ENCODE measurements at places on chromosomes 13 and 19.

DNA sequence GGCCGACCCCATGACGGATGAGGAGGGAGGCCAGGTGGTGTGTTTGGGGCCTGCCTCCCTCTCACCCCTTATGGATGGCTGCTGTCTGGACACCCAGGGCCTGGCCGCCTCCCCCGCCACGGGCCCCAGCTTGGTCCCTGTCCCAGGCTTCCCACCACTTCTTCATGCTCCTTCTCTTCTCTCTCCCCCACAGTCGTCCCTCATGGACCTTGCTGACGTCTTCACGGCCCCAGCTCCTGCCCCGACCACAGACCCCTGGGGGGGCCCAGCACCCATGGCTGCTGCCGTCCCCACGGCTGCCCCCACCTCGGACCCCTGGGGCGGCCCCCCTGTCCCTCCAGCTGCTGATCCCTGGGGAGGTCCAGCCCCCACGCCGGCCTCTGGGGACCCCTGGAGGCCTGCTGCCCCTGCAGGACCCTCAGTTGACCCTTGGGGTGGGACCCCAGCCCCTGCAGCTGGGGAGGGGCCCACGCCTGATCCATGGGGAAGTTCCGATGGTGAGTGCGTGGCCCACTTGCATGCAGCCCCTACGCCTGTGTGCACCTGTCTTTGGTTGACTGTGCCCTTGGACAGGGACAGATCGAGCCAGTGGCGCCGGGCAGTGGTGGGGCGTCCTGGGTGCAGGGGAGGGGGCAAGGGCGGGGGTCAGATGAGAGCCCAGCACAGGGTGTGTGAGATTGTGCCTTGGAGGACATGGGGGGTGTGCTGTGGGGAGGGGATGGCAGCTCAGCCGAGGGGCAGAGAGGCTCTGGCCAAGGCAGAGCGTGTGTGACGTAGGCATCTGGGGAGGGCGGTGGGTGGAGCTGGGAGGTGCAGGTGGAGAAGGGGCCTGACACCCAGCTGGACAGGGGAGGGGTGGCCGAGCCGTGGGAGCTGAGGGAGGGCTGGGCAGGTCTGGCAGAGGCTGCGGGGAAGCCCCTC, 16.8 kb downstream of the EPN1 start:
- DNase-seq = no peak

DNA sequence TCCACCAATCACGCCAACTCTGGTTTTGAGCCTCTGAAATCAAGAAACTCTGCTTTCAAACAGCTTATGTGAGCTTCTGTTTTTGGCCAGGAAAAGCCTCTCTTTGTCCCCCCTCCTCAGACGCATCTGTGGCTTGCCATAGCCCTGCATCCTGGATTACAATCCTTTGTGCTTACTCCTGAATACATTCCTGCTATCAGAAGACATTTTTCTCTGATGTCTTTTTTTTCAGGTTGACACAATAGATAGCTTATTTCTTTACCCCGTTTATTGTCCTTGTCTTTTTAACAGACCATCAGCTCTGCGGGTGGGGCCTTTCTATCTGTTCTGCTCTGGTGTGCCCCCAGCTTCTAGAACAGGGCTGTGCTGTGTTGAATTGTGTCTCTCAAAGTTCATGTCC, 11.0 kb downstream of the PNMA8B start:
- no peak for DNase-seq

- no peak for DNase-seq
Measured at GRCh38 chr19:38047049-38047438, 140.0 kb downstream of the SIPA1L3 start.

DNA sequence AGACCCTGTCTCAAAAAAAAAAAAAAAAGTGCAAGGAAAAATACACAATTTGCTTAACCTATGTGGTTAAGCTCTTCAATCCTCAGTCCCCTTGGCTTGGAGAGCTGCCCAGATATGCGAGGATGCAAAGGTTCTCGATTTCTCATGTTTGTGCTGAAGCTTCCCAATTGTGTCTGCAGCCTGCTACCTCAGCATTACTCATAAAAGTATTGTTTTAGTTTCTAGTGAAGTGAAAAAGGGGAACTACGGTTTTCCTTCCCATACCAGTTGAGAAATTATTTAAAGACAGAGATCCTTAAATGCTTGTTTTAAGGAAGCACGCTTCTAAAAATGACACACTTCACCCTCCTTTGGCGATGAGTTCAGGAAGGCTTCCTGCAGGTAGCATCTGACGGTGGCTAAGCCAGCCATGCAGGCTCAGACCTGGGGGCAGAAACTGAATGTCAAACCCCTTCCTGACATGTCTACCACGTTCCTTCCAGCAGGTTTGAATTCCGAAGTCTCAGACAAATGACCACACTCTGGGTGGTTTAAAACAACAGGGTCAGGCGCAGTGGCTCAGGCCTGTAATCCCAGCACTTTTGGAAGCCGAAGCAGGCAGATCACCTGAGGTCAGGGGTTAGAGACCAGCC, 47.9 kb downstream of the RUBCNL start:
- DNase-seq = no peak

- peak; percentile 52 for DNase-seq
Measured at GRCh38 chr13:71867131-71867814, at the start of gene DACH1. Gene DACH1, minus strand, starts transcription at chr13:71867204.

- no peak for DNase-seq
Measured at GRCh38 chr13:85503797-85504196, 295.4 kb downstream of the SLITRK6 start.

DNA sequence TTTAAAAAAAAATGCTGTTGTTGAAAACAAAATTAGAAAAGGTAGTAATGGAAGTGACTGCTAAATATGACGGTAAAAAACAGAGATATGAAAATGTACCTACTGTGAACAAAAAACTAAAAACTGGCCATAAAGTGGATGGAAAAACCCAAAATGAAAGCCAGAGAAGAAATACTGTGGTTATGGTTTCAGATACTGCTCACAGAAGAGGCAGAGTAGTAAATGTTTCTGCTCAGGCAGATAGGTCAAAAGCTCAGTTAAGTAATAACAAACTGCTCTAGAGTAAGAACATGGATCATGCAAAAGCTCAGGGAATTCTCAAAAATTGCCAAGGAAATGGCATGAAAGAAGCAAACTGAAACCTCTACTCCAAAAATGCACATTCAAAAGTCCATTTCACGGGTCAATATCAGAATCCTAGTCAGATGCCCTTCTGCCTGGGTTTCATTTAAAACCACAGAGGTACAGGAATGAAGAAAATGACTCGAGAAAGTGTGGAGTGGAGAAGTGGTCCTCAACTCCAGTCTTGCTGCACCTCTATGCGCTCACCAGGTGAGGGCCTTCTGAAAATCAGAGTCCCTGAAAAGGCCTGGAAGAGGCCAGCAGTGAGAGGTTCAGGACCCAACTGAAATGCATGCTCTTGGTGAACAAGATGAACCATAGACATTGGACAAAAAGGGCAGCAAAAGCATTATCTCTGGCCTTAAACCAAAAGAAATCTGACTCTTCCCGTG, 315.0 kb upstream of the SPRY2 start:
- no peak for DNase-seq

- no peak for DNase-seq
Measured at GRCh38 chr13:103852036-103852435, 785.8 kb upstream of the SLC10A2 start.

GRCh38 chr19:19145684-19146608, 7.7 kb upstream of the TMEM161A start:
- DNase-seq = peak; percentile 56

GRCh38 chr13:38417727-38418126, 68.1 kb downstream of the UFM1 start:
- DNase-seq = no peak

DNA sequence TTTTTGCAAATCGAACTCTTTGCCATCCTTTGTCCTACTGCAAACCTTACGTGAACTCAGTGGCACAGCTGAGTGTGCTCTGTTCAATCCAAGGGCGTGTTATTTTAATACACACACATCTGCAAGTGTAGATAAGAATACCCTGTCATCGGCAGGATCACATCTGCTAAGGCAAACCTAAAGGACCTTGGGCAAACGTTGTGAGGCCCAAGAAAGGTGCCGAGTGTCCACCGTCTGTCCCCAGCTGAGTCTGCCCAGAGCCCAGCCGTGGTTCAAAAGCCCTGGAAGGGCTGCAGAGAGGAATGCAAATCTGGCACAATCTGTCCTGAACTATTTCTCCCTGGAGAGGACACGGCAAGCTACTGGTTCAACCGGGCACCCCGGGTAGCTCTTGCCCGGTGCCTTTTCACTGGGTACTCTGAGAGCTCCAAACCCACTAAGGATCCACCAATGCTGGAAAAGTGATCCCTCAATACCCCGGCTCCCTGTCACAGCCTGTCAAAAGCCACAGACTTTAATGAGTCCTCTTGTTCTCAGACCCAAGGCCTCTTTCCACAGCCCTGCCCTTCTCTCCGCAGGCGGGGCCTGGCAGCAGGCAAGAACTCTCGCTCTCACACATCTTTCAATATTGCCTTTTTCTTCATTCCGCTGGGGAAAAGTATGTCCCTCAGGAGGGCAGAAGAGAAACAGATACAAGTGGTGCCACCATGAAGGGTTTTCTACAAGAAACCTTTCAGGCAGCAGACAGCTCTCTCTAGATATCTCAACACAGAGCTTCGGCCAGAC, 17.0 kb downstream of the SLC7A1 start:
- no peak for DNase-seq

DNA sequence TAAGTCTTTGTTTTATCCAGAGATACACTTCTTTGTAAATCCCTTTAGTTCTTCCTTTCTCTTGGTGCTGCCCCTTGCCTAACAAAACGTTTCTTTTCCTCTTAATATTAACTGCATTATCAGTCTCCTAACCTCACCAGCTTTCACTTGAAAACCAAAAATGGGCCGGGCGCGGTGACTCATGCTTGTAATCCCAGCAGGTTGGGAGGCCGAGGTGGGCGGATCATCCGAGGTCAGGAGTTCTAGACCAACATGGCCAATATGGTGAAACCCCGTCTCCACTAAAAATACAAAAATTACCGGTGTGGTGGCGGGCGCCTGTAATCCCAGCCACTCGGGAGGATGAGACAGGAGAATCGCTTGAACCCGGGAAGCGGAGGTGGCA, 329.8 kb upstream of the MIR17HG start:
- no peak for DNase-seq

- DNase-seq = no peak
Measured at GRCh38 chr13:102584434-102584833, 12.4 kb upstream of the TPP2 start.

GRCh38 chr13:98285317-98285716, 108.2 kb upstream of the RNF113B start:
- no peak for DNase-seq

DNA sequence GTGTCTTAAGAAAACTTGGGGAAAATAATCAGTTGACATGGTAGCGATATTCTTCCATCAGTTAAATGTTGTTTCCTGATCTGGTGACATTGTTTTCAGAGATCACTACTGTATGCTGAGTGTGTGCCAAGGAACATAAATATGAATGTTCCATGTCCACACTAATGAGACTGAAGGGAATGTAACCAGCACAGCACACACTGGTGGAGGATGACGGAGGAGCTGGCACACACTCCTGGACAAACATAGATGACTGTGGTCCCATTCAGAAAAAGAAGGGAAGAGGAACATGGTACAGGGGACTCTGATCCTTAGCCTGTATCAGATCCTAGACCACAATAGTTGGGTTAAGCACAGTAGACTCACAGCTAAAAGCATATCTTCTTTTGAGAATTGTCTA, 574.8 kb downstream of the MYO16 start:
- no peak for DNase-seq

DNA sequence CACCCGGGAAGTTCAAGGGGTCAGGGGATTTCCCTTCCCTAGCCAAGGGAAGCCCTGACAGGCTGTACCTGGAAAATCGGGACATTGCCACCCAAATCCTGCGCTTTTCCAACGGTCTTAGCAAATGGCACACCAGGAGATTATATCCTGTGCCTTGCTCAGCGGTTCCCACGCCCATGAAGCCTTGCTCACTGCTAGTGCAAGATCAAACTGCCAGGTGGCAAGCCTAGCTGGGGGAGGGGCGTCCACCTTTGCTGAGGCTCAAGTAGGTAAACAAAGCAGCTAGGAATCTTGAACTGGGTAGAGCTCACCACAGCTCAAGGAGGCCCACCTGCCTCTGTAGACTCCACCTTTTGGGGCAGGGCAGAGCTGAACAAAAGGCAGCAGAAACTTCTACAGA, 1794.5 kb downstream of the PCDH9 start:
- no peak for DNase-seq

DNA sequence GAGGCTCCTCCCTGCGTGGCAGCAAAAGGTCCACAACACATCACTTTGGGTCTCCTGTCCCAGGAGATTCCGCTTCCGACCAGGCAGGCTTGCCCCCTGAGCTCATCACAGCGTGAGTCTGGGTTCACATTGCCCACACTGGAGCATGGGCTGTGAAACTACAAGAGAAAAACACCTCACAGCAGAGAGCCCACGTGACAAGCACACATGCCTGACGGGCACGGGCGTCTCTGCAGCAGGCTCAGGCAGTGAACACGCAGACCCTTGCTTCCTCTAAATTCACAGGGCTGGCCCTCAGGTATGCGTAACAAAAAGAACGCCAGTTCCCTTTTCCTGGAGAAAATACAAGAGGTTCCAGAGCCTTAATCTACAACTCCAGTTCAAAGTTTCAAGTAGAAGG, 41.9 kb downstream of the RASA3 start:
- DNase-seq = no peak

GRCh38 chr13:83895994-83896580, 13.8 kb upstream of the SLITRK1 start:
- no peak for DNase-seq
